ENCODE measurements at places on chromosomes 5 and 9.

DNA sequence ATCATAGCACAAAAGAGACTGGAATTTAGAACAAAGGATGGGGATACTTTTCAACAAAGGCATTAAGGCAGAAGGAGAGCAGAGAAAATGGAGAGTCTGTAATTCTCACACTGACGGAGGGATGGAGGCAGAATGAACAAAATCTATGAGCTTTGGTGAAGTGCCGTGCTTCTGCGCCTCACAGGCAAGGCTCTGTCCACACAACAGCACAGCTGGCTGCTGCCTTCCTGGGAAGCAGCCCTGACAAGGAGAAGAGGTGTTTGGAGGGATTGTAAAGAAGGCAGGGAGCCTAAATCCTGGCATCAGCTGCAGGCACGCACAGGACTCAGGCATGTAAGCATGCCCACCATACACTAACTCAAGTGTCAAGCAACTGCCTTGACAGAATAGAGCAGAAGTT is 485.2 kb upstream of the KIF2A start:
- no peak for DNase-seq

- no peak for DNase-seq
Measured at GRCh38 chr5:90741022-90741564, 182.5 kb downstream of the ADGRV1 start.

DNA sequence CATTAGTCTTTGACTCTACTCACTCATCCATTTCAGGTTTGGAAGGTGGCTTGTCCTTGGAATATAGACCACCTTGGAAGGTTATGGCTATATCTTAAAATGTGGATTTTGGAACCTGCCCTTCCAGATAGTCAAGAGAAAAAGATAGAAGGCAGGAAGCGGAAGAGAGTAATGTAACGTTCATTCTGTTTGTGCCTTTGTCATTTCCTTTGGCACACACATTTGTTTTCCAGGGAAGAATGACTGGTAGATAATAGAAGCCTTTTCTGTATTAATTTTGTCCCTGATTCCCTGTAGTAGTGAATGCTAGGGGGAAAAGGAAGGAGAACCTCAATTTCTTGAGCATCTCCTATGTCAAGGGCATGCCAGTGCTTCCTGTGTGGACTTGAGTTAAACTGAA is 54.7 kb downstream of the PPIC start:
- DNase-seq, result no peak

- DNase-seq, result no peak
Measured at GRCh38 chr5:113092683-113093082, 116.1 kb downstream of the DCP2 start.

DNA sequence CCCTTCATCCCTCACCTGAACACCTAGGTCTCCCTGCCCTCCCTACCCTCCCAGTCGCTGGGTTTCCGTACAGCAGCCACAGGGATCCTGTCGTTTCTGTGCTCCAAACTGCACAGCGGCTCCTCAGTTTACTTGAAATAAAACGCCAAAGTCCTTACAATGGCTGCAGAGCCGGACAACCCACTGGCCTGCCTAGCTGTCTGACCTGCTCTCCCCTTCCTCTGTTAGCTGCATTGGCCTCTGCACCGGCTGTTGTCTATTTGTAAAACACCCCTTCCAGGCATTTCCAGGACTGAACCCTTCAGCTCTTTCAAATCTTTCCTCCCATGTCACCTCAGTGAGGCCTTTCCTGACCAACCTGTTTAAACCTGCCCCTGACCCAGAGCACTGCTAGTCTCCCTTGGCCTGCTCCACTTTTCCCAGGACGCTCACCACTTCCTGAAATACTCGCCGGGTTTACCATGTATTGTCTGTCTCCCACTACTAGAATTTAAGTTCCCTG is 9.1 kb upstream of the MGAT1 start:
- DNase-seq, result no peak

- no peak for DNase-seq
Measured at GRCh38 chr9:93260263-93261066, 76.5 kb downstream of the WNK2 start.

GRCh38 chr9:96460470-96460869 is 10.5 kb downstream of the HABP4 start:
- DNase-seq, result no peak

DNA sequence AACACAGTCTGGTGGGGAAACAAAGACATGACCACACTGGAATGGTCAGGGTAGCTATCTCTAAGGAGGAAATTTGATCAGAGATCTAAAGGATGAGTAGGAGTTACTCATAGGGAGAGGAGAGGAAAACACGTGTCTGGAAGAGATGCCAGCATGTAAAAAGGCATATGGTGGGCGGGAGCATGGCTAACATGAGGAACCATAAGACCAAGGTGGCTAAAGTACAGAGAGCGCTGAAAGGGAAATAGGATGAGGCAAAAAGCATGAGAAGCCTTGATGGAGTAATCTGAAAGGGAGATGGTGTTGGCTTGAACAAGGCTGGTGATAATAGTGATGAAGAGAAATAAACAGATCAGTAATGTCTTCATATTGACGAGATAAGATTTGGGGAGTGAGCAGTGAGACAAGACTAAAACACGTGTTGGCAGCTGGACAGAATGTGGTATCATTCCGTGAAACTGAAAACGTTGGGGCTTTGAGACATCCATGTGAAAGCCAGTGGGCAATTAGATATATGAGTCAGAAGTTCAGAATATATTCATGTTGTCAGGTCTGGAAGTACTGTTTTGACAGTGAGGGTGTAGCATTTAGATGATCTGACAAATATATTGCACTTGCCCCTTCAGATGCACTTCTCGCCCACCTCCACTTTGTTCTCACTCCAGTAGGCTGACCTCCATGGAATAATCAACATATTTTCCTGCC is 209.1 kb upstream of the KCNN2 start:
- no peak for DNase-seq

DNA sequence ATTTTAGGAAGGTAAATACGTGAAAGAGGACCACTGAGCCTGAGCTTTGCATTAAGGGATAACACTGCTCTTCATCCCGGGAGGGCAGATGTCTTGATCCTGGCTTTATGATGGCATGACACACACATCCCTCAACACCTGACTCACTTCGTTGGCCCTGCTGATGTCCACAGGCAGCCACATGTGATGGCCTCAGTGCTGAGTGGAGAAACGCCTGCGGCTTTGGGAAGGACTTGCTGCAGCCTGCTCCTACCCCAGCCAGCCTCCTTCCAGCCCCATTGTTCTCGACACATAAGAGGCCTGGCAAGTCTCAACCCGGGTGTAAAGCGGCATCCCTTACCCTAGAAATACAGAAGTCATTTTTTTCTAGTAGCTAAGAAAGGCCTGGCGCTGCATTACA is 169.0 kb downstream of the SYK start:
- no peak for DNase-seq

GRCh38 chr9:18969128-18969527 is 63.9 kb downstream of the SAXO1 start:
- no peak for DNase-seq

GRCh38 chr5:173783371-173783770 is 104.8 kb upstream of the CPEB4 start:
- no peak for DNase-seq

- peak; percentile 31 for DNase-seq
Measured at GRCh38 chr5:76818844-76819831, at the start of gene F2RL1. Gene F2RL1 (plus strand): TSS chr5:76819030. CDS start chr5:76819183, 153 bp downstream.

DNA sequence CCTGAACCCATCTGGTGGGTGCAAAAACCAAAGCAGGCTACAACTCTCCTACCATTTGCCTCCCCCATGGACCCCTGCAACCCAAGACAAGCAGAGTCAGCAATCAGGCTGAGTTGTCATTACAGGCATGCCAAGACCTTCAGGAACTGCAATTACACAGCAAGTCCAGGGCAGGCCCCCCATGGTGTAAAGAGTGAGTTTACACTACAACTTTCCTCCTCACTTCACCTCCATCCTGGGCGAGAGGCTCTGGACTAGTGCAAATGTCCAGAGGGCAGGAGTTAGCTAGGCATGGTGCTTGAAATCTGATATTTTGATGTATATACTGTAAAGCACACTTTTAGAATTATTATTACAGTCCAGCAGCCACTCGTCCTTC is 7.0 kb upstream of the P4HA2 start:
- no peak for DNase-seq

- no peak for DNase-seq
Measured at GRCh38 chr9:108544866-108545265, 310.9 kb downstream of the ACTL7B start.

- DNase-seq, result no peak
Measured at GRCh38 chr5:170693701-170694100, 89.8 kb upstream of the GABRP start.

GRCh38 chr9:121612511-121612998 is 38.9 kb upstream of the DAB2IP start:
- no peak for DNase-seq

GRCh38 chr5:132471944-132472343 is 18.6 kb downstream of the IRF1 start:
- no peak for DNase-seq

DNA sequence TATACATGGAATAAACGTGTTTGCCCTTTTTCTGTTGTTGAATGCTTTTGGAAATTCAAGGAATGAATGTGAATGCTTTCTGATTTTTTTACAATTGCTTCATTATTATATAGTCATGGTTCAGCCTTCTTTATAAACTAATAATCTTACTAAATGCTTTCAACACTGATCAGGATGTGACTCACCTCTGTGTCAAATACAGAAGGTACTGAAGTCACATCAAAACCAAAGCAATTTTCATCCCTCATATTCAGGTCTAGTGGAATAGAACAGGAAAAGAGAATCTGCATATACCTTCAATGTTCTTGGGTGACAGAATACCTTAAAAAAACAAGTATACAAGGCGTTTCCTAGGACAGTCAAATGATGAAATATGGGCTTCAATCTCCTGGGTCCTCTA is 170.7 kb downstream of the PDE4D start:
- DNase-seq, result no peak

- no peak for DNase-seq
Measured at GRCh38 chr5:38598296-38598993, 42.0 kb upstream of the LIFR start.

DNA sequence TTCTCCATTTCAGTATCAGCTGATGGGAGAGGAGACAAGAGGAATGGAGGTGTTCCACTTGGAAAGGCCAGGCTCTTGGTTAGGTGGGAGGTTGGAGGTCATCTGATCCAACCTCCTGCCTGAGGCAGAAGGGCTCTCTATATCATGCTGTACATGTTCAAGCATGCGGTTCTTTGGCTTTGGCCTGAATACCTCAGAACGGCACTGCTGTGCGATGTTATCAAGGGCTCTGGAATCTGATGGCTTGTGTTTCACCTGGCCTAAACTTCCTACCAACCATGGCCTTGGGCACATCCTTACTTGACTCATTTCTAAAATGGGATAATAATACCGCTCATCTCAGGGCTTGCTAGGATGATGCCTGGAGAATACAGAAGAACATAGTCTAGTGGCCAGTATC is 90.1 kb upstream of the FAM169A start:
- no peak for DNase-seq

DNA sequence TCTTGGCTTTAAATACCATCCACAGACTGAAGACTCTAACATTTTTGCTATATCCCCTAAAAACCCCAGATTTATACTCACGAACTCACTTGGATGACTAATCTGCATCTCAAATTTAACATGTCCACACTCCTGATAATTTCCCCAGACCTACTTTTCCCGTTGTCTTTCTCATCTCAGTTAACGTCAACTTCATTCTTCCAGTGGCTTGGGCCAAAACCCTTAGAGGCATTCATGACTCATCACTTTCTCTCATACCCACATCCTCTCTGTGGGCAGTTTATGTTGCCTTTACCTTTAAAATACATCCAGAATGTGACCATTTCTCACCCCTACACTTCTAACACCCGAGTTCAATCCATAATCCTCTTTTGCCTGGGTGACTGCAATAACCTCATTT is 96.7 kb downstream of the EDIL3 start:
- DNase-seq, result no peak

DNA sequence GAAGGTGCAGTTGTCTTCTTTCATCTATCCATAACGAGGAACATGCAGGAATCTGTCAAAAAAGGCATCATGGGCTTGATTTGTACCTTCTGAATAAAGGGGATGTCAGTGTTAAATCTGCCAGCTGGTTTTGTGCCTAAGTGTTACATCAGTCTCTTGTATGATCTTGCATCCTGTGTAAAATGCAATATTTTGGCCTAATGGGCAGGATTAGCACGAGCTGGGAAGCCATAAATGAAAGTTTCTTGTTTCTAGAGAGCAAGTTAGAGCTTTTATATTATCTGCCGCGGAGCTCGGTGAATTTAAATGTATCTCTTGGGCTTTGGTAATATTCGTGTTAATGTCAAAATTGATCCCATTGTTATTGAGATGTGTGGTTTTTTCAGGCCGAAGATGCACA is 526.1 kb upstream of the WWC1 start:
- no peak for DNase-seq

- DNase-seq, result no peak
Measured at GRCh38 chr5:431001-431710, 11.8 kb upstream of the EXOC3 start.

GRCh38 chr5:175746851-175747250 is 89.0 kb downstream of the HRH2 start:
- no peak for DNase-seq

DNA sequence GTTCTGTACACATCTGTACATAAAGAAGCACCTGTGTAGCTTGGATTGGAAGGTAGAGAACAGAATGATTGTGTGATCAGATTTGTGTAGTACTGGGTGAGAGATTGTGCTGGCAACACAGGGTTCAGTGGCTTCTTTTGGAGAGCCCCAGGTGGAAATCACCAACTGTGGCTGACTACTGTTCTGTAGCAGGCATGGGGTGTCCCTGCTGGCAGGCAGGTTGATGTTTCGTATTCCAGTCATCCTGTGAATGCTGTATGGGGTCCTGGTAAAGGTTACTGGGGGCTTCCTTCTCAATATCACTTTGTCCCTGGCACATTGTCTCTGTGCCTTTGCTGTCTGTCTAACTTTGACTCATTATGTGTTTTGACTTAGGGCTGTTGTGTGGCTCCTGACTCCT is 5.3 kb downstream of the ASPN start:
- no peak for DNase-seq
